GM13976 (cell line): ENCODE measurements at places on chromosomes 7 and 10.
A peak's percentile ranks its signal among the peaks of the same experiment; 100 is the strongest.

DNA sequence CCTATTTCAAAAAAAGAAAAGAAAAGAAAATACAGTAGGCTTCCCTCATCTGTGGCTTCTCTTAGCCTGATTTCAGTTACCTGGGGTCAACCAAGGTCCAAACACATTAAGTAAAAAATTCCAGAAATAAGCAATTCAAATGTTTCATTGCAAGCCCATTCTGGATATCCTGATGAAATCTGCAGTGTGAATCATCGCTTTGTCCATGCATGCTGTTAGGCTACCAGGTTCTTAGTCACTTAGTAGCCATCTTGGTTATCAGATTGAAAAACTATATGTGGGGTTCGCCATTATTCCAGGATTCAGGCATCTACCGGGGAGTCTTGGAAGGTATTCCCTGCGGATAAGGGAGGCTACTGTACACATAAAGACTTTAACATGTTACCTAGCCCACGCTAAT is 991 bp upstream of the FAM204A start:
- no peak for DNase-seq

- DNase-seq = peak; percentile 20
Observed at GRCh38 chr10:50788951-50789945, 49.5 kb downstream of the ASAH2B start.

- DNase-seq = no peak
Observed at GRCh38 chr10:73871295-73872189, 2.8 kb downstream of the CAMK2G start.

DNA sequence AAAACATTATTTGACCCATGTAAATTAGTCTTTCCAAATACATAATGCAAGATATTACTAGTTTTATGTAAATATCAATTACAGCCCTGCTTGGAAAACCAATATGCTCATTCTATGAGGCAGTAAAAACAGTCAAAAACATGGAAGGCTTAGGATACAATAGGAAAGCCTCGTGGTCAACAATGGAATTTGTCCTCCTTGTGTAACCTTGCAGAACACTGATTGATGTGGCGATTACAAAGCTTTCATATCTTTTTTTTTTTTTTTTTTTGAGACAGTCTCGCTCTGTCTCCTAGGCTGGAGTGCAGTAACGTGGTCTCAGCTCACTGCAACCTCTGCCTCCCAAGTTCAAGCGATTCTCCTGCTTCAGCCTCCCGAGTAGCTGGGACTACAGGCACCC is 157.3 kb upstream of the BET1 start:
- no peak for DNase-seq

GRCh38 chr7:40299097-40299496 is 164.3 kb downstream of the SUGCT start:
- DNase-seq = no peak

DNA sequence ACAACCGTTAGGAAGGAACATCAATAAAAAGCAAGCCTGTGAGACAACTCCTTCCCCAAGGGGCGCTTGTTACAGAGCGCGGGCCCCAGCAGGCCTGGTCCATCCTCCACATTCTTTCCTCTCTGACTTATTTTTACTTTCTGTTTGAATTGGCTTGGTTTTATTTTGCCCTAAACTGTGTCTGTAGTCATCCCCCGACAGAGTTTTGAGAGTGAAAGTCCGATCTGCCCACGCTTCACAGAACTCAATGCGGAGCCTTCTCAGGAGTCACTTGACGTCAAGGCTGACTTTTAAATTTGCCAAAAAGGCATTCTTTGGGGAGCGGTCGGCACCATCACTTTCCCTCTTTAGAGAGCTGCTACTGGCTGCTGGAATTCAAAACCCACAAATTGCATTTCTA is 150.1 kb upstream of the KLF6 start:
- peak; percentile 91 for DNase-seq

DNA sequence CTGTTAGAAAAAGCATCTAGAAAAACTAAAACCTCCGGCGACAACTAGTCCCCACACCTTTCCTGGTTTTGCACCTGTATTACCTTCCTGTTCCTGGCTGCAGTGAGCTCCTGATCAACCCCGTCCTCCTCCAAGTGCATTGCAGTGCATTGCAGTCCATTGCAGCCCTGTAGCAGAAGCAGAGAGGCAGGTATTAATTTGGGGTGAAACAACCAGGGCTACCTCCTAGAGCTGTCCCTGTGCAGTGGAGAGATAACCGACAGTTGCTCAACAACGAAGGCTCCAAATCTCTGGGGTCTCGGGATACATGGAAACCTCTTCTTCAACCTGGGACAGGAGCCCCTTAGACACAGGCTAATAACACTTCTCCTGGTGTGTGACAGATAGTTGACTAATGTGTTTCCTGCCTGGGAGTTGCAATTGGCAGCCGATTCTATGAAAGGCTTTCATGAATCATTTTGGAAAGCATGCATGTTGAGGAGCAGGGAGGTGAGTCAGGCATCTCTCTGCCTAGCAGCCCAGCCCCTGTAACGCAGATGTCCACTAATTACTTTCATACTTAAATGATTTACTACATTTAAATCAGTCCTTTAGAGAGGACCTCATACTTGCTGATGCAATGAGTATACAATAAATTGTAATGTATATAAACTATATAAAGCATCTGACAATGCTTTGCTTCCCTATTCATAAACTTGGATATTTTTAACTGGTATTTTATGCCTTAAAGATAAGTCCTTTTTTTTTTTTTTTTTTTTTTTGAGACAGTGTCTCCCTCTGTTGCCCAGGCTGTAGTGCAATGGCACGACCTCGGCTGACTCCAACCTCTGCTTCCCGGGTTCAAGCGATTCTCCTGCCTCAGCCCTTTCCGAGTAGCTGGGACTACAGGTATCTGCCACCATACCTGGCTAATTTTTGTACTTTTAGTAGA is 59.0 kb downstream of the PRR15 start:
- no peak for DNase-seq

GRCh38 chr7:146768957-146769356 is 652.4 kb downstream of the CNTNAP2 start:
- no peak for DNase-seq

DNA sequence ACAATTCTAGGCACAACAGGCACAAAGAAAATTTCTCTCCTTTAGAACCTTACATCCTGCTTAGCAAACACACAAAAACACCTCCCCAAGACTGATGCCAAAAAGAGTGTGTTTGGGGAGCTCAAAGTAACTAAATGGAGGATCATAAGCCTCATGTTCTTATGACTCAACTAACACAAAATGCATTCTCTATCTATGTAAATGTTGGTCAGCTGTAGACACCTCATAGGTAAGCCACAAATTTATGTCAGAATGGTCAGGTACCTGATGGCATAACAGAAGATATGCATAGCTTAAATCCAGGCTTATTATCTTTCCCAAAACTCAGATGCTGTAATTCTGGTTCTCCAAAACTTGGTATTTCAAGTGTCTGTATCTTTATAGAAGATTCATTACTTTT is 315.1 kb downstream of the C7orf25 start:
- DNase-seq = no peak

DNA sequence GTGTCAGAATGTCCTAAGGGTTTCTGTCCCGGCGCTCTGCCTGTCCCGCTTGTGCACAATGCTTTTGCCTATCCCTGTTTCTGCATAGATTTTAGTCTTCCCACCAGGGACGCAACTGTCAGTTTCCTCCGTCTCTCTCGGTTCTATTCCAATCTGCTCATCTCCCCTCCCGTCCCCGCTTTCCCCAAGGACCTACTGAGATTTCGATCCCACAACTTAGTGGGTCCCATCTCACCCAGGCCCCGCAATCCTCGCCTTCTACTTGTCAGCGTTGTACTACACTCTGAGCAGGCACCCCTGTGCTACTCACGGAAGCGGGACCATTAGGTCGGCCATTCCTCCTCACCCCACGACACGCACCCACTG is 519 bp upstream of the ZNF655 start:
- DNase-seq = no peak

DNA sequence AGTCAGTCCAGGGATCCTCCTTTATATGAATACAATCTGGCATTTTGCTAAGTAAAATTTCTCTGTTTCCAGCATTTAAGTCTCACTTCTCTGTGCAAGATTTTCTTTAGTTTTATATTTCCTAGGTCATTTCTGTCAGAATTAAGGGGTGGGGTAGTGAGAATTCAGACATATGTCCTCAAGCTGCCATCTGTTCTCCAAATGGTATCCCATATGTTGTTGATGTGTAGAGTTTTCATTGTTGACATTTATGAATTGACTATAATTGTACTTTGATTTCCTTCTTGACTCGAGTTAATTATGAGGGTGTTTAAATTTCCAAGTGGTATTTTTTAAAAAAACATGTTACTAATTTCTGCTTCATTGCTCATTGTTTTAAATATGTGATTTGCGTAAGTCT is 148.8 kb downstream of the NPSR1 start:
- DNase-seq = no peak

GRCh38 chr10:22158426-22158825 is 59.4 kb downstream of the EBLN1 start:
- no peak for DNase-seq

- peak; percentile 66 for DNase-seq
Observed at GRCh38 chr7:90242369-90243168, 2.4 kb upstream of the CFAP69 start.

DNA sequence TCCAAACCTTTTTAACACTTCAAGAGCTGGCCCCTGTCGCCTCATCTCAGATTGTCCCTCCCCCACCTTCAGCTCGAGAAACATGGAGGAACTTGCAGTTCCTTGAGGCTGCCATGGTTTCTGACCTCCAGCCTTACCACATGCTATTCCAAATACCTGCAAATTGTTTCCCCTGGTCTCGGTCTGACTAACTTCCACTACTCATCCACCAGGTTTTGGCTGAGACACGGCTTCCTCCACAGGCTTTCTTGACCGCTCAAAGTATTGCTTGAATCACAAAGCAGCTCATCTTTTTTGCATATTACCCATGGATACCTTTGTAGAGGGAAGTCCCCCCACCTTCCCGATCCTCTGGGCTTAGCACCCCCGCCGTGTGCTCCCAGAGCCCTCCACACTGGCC is 5.2 kb upstream of the SAMD8 start:
- DNase-seq = no peak

GRCh38 chr7:5635006-5635405 is 146.5 kb downstream of the RNF216 start:
- DNase-seq = no peak

DNA sequence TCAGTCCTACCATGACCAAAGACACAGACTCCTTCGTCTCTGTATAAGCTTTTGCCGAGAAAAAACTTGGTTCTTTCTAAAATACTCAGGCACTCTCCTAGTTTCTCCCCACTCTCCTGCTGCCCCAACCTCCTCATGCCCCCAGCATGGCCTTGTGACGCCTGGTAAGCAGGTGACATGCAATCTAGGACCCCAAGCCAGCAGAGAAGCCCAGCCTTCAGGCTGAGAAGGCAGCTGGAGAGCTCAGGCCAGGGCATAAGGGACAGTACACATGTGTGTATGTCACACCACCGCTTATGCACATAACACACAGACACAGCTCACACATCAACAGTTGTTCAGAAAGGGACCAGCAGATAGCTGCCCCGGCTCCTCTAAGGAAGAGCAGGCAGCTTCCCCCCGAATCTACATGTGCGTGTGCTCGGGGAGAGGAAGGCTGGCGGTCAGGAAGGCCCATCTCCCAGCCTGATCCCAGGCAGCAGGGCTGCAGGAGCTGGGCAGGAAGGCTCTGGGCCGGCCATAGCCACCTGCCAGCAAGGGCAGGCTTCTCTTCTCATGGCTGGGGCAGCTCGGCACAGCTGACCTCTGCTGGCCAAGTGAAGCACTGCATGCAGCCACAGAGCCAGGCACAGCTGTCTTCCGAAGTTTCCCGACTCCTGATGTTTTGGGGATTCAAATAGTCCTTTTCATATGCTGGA is 8.5 kb downstream of the DDX56 start:
- peak; percentile 82 for DNase-seq

- peak; percentile 74 for DNase-seq
Observed at GRCh38 chr7:2529161-2530070, 9.8 kb downstream of the LFNG start.

DNA sequence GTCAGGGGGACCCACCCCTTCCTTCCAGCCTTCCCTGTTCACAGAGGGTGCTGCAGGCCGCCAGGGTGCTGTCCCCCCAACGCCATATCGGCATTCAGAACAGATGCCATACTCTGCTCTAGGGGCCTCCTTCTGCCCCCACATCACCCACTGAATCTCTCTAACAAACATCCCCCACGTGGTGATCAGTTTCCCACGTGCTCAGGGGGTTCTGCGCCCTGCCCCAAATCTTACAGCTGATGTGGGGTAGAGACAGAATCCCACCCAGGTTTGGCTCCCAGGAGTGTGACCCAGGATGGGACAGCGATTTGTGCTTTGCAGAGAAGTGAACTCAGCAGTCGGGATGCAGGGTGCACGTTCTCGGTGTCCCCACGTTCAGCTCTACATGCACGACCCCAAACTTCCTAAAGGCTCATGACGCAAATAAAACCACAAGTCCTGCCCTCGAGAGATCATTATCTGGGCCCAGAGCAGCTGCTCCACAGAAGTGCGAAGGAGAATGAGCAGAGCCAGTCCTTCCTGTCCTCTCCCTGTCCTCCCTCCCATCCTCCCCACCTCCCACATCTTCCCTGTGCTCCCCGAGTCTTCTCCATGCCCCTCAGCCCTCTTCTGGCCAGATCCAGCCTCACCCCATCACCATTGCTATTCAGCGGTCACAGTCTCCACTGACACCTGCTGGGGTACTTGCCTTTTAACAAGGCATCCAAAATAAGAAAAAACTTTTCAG is 423.4 kb downstream of the DNAJB6 start:
- no peak for DNase-seq

- DNase-seq = no peak
Observed at GRCh38 chr10:29804025-29804852, 169.5 kb upstream of the SVIL start.

- DNase-seq = no peak
Observed at GRCh38 chr10:96261930-96262329, 9.4 kb downstream of the BLNK start.

DNA sequence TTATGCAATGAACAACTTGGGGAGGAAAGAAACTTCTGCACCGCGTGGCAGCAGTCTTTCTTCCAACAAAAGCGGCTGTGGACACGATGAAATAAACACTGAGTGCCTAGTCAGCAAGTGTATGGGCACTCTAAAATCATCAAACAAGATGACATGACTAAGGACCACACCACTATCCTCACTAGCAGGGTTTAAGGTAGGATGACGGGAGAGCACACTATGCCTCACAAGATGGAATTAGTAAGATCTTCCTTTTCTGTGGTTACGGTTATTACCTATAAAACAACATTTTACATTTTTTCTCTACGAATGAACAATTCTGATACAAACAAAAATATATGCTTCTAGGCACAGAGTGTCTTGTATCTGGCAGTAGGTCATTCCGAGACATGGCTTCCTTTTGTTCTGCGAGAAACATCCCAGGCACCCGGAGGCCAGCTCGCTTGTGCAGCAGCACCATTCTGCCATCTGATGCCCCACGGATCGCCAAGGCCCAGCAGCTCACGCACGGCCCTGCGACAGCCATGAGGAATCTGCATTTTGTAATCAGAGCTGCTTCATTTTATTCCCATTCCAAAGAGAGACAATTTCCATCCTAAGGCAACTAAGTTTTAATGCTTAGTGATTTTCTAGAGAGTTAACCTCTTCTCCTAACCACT is 54.1 kb upstream of the NCAPG2 start:
- no peak for DNase-seq

DNA sequence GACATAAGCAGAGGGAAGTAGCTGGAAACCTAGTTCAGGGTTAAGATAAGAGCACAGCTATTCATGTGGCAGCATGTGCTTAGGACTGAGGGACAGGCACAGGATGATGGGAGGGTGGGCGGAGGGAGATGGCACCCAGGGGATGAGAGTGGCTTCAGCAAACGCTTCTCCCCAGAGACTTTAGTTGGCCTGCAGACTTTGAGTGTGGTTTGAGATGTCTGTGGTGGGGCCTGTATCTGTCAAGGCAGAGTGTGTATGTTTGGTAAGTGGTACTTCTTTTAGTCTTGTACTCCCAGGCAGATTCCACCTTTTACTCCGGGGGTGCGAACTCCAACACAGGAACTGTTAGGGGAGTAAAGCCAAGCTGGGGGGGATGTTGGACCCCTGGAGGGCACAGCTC is 88.9 kb downstream of the WDFY4 start:
- no peak for DNase-seq
